ENCODE measurements at places on chromosomes 7 and 10.

- no peaks in the 10 kb centered on the region for H3K36me3 ChIP-seq
- peaks cover 13% of the 10 kb centered on the region for H3K4me1 ChIP-seq
- no peaks in the 10 kb centered on the region for H3K27me3 ChIP-seq
- DNase-seq: no peak
- H3K27ac ChIP-seq: no peak overlapping the region
Observed at GRCh38 chr10:74934100-74934812, 107.9 kb downstream of the KAT6B start.

DNA sequence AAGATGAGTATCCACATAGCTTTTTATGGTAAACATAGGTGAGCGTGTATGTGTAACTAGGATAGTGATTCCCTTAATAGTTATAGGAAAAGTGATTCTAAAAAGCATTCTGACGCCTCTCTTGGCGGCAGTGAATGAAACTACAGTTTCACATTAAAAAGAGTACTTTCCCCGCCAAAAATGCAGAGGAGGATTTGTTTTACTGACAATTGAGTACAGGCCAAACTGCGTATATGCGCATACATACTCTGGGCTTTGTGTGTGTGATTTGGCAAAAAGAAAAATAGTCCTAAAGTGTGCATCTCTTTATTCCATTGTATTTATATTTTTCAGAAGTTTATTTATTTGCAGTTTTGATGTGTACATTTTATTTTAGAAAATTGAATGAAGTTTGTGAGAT is 10.3 kb downstream of the CUL1 start:
- H3K27ac ChIP-seq: no peak overlapping the region
- peaks cover 31% of the 10 kb centered on the region for H3K4me1 ChIP-seq
- H3K36me3 ChIP-seq: no peaks in the 10 kb centered on the region
- DNase-seq: no peak

DNA sequence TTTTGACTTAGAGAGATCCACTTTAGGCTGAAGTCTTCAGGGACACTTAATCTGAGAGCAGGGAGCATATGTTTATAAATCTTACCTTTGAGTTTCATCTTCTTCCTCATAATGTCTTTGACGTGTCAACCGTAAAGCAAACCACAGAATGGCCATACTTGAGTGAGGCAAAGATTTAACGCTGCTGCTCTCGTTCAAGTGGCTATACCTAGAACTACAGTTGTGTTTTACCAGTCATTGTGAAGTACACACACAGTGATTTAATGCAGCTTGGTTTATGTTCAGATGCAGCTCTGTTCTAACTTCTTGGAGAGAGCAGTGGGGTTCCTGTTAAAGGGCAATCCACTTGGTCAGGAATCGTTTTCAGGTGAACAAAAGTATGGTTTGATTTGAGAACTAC is 39.9 kb upstream of the GOT1 start:
- no peak overlapping the region for H3K4me3 ChIP-seq
- H3K36me3 ChIP-seq: no peaks in the 10 kb centered on the region
- H3K27me3 ChIP-seq: peaks cover 38% of the 10 kb centered on the region
- H3K4me1 ChIP-seq: no peaks in the 10 kb centered on the region
- no peak overlapping the region for H3K27ac ChIP-seq

GRCh38 chr7:128106821-128107220 is 75.6 kb upstream of the LRRC4 start:
- H3K36me3 ChIP-seq: no peaks in the 10 kb centered on the region
- no peak for DNase-seq
- H3K27ac ChIP-seq: no peak overlapping the region
- H3K4me3 ChIP-seq: no peak overlapping the region
- no peaks in the 10 kb centered on the region for H3K4me1 ChIP-seq

DNA sequence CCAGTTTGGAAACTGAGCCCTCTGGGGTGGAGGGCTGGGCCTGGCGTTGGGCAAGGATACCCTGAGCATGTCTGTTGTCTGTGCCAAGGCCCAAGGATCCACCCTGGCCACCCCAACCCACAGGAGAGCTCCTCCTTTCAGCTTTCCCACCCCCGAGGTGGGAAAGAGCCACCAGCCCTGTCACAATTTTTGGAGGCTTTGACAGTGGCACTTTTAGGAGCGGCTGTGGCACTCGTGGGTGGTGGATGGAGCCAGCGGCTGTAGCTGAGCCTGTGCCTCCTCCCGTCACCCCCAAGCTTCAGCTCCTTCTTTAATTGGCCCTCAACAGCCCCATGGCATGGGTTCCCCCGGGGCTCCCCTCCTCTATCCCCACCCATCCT is 18.2 kb upstream of the ZNF862 start:
- no peaks in the 10 kb centered on the region for H3K4me1 ChIP-seq
- H3K4me3 ChIP-seq: no peak overlapping the region
- no peak for DNase-seq
- H3K27me3 ChIP-seq: peaks cover 8% of the 10 kb centered on the region
- H3K36me3 ChIP-seq: no peaks in the 10 kb centered on the region

GRCh38 chr7:22942191-22942590 is 71.7 kb downstream of the HYCC1 start:
- no peaks in the 10 kb centered on the region for H3K27me3 ChIP-seq
- no peaks in the 10 kb centered on the region for H3K36me3 ChIP-seq
- no peak for DNase-seq
- no peaks in the 10 kb centered on the region for H3K4me1 ChIP-seq
- no peak overlapping the region for H3K27ac ChIP-seq

DNA sequence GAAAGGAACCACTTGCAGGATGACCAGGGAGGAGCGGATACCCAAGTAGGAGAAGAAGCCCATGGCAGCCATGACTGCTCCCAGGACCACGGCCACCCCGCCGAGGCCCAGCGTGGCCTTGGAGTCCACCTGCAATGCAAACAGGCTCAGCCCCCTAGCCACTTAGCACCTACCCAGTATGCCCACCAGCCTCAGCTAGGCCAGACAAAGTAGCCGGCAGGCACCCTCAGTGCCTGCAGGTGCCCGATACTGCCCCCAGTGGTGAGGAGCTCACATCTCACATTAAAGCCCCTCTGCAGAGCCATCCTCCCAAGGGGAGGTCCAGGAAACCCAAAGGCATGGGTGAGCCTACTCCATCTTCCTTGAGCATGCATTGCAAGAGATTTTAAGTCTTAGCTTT is 6.6 kb downstream of the NPC1L1 start:
- DNase-seq: peak; percentile 89
- no peaks in the 10 kb centered on the region for H3K4me1 ChIP-seq
- no peak overlapping the region for H3K4me3 ChIP-seq
- no peaks in the 10 kb centered on the region for H3K27me3 ChIP-seq

- DNase-seq: peak; percentile 79
- H3K36me3 ChIP-seq: no peaks in the 10 kb centered on the region
- no peak overlapping the region for H3K27ac ChIP-seq
- peak overlapping the region; percentile 9 for H3K4me3 ChIP-seq
- peaks cover 93% of the 10 kb centered on the region for H3K27me3 ChIP-seq
- peaks cover 2% of the 10 kb centered on the region for H3K4me1 ChIP-seq
Observed at GRCh38 chr10:117134306-117135025, 3.6 kb downstream of the VAX1 start.

DNA sequence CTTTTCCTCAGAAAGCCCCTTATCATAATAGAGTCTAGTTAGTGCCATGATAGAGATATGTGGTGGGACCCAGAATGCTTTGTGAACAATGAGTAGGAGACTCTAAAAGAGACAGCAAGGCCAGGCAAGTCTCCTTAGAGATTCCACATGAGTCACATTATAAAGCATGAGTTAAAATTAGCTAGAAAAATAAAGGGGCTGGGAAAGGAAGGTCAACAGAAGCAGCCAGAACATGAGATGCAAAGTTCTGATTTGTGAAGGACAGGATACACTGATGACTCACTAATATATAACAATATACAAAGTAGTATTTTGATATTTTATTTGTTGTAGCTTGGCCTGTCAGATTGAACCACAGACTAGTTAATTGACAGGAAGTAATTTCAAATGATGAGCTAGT is 25.3 kb upstream of the SNX13 start:
- H3K36me3 ChIP-seq: no peaks in the 10 kb centered on the region
- no peak for DNase-seq
- H3K27ac ChIP-seq: no peak overlapping the region
- H3K4me3 ChIP-seq: no peak overlapping the region

- no peak overlapping the region for H3K27ac ChIP-seq
- peaks cover 14% of the 10 kb centered on the region for H3K4me1 ChIP-seq
- no peaks in the 10 kb centered on the region for H3K27me3 ChIP-seq
- peak; percentile 63 for DNase-seq
- peaks cover 17% of the 10 kb centered on the region for H3K36me3 ChIP-seq
- peak overlapping the region; percentile 85 for H3K4me3 ChIP-seq
Observed at GRCh38 chr10:7789390-7789789, 1.4 kb downstream of the ATP5F1C start.

- H3K4me1 ChIP-seq: no peaks in the 10 kb centered on the region
- H3K27ac ChIP-seq: no peak overlapping the region
- no peak for DNase-seq
- no peak overlapping the region for H3K4me3 ChIP-seq
- H3K36me3 ChIP-seq: no peaks in the 10 kb centered on the region
- no peaks in the 10 kb centered on the region for H3K27me3 ChIP-seq
Observed at GRCh38 chr7:54390565-54390964, 151.6 kb upstream of the VSTM2A start.

- H3K27me3 ChIP-seq: no peaks in the 10 kb centered on the region
- peak; percentile 51 for DNase-seq
Observed at GRCh38 chr10:123573236-123574108, 92.7 kb upstream of the GPR26 start.

DNA sequence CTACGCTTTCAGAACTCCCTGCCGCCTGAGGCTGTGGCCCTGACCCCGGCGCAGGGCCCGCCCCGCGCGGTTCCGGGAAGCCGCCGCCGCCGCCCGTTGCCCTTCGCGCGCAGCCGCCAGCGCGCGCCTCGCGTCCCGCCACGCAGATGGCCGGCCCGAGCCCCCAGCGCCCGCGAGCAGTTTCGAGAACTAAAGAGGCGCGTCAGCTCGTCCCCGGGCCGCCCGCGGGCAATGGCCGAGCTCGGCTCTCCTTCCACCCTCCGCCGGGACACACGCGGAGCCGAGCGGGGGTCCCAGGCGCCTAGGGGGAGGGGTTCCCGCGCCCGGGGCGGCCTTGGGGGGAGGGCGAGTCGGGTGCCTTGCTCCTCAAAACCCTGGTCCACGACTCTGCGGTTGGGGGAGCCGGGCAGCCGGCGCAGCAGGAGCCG is 1.8 kb downstream of the HNRNPF start:
- no peaks in the 10 kb centered on the region for H3K36me3 ChIP-seq
- H3K4me3 ChIP-seq: peak overlapping the region; percentile 67
- peak; percentile 72 for DNase-seq
- H3K27ac ChIP-seq: peak overlapping the region; percentile 97
- H3K27me3 ChIP-seq: no peaks in the 10 kb centered on the region

GRCh38 chr10:84177541-84178141 is 4.0 kb downstream of the GPR15LG start:
- no peak for DNase-seq
- no peak overlapping the region for H3K27ac ChIP-seq
- no peaks in the 10 kb centered on the region for H3K27me3 ChIP-seq
- H3K36me3 ChIP-seq: no peaks in the 10 kb centered on the region

- no peaks in the 10 kb centered on the region for H3K27me3 ChIP-seq
- DNase-seq: no peak
- H3K36me3 ChIP-seq: no peaks in the 10 kb centered on the region
- no peak overlapping the region for H3K27ac ChIP-seq
- H3K4me1 ChIP-seq: no peaks in the 10 kb centered on the region
- no peak overlapping the region for H3K4me3 ChIP-seq
Observed at GRCh38 chr10:36647540-36647939, 477.9 kb upstream of the ANKRD30A start.

GRCh38 chr7:105672801-105673200 is 91.5 kb upstream of the EFCAB10 start:
- H3K4me3 ChIP-seq: no peak overlapping the region
- no peaks in the 10 kb centered on the region for H3K27me3 ChIP-seq
- no peak for DNase-seq
- peak overlapping the region; percentile 14 for H3K27ac ChIP-seq
- H3K4me1 ChIP-seq: no peaks in the 10 kb centered on the region

- DNase-seq: no peak
- peaks cover 19% of the 10 kb centered on the region for H3K4me1 ChIP-seq
- peak overlapping the region; percentile 75 for H3K27ac ChIP-seq
- no peaks in the 10 kb centered on the region for H3K27me3 ChIP-seq
- H3K36me3 ChIP-seq: no peaks in the 10 kb centered on the region
- H3K4me3 ChIP-seq: no peak overlapping the region
Observed at GRCh38 chr10:88651101-88651551, 13.1 kb upstream of the LIPF start.

DNA sequence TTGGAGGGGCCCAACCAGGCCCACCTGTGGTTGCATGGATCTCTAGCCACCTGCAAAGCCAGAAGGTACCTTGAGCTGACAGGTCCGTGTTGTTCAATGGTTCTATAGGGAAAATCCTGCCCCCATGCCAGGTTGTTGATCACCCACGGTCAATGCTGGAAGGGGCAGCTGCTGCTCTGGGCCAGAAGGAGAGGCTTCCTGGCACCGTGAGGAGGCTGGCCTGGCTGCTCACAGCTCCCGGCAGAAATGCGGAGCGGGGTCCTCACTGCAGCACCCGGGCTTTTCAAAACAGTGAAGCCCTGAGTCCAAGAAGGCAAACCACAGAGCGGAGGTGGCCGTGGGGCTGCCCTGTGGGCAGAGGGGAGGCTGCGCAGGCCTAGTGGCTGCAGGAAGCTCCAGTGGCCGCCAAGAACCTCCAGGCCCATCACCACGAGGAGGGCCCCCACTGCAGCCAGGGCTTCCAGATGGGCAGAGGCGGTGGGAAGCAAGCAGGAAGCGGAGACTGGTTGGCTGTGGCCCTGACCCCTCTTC is 25.0 kb upstream of the GPR146 start:
- peaks cover 25% of the 10 kb centered on the region for H3K36me3 ChIP-seq
- no peak overlapping the region for H3K4me3 ChIP-seq
- DNase-seq: no peak
- H3K27me3 ChIP-seq: no peaks in the 10 kb centered on the region
- H3K27ac ChIP-seq: no peak overlapping the region
- peaks cover 3% of the 10 kb centered on the region for H3K4me1 ChIP-seq

- H3K4me1 ChIP-seq: no peaks in the 10 kb centered on the region
- no peak overlapping the region for H3K27ac ChIP-seq
- no peaks in the 10 kb centered on the region for H3K27me3 ChIP-seq
- no peak for DNase-seq
Observed at GRCh38 chr10:19785366-19785765, 30.9 kb upstream of the PLXDC2 start.

- no peak overlapping the region for H3K4me3 ChIP-seq
- peak; percentile 37 for DNase-seq
- H3K36me3 ChIP-seq: no peaks in the 10 kb centered on the region
- peaks cover 8% of the 10 kb centered on the region for H3K4me1 ChIP-seq
- peaks cover 96% of the 10 kb centered on the region for H3K27me3 ChIP-seq
Observed at GRCh38 chr7:155460926-155461613, 3.1 kb downstream of the EN2 start.

- no peaks in the 10 kb centered on the region for H3K4me1 ChIP-seq
- H3K27me3 ChIP-seq: no peaks in the 10 kb centered on the region
- no peak overlapping the region for H3K4me3 ChIP-seq
- no peak overlapping the region for H3K27ac ChIP-seq
- DNase-seq: no peak
Observed at GRCh38 chr10:120115959-120116358, 223.4 kb downstream of the SEC23IP start.

All from SK-N-SH (cell line).